EH (cell line): ENCODE measurements at places on chromosomes 12 and 14.

DNA sequence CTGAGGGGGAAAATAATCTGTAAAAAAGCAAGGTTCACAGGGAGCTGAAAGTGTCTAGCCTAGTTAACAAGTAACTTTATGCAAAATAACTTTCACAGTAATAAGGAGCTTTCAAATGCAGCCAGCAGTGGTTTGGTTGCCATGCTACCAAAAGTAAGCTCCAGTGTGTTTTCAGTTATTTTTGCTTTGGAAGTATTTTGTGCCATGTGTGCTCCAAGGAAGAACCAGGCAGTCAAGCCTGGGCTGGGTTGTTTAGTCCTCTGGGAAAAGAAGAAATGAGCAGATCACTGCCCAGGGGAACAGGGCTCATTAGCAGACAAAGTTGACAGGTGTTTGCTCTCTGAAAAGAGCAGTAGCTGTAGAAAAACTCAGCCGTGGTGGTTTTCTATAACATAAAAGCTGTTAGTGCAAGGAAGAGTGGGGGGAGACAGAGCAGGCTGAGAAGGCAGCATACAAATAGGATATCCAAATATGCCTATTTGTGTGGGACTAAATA lies 92.8 kb upstream of the TMTC2 start:
- no peak for DNase-seq

DNA sequence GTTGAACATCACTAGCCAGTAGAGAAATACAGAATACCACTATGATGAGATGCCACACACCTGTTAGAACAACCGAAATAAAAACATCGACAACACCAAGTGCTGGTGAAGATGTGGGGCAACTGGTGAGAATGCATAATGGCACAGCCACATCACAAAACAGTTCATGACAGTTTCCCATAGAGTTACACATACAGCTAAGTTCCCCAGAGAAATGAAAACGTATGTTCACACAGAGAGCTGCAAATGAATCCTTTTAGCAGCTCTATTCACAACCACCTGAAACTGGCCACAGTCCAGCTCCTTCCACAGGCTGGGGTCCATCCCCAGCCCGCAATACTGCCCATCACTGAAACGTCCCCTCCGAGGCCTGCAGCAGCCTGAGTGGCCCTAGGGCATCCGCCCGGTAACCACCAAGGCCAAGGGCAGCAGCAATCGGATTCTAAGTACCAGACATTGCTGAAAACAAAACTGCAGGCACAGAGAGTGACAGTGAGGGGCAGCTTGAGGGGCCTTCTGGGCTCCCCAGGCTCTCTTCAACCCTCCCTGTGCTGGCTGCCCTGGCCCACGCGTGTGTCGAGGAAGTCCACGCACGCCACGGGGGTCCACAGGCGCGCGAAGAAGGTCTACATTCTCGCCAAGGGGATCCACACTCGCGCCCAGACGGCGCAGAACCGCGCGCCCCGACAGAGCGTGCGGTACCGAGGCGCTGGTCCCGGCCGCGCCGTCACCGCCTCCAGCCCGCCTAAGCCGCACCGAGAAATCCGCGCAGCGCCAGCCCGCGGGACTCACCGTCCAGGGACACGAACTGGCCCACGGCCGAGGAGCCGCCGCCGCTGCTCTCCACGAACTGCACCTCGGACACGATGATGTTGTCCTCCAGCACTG lies 903 bp downstream of the BRF1 start:
- peak; percentile 26 for DNase-seq

- peak; percentile 65 for DNase-seq
Observed at GRCh38 chr12:66269757-66270383, 32.4 kb upstream of the HELB start.

- peak; percentile 58 for DNase-seq
Observed at GRCh38 chr12:68617160-68617926, 6.6 kb downstream of the RAP1B start.

DNA sequence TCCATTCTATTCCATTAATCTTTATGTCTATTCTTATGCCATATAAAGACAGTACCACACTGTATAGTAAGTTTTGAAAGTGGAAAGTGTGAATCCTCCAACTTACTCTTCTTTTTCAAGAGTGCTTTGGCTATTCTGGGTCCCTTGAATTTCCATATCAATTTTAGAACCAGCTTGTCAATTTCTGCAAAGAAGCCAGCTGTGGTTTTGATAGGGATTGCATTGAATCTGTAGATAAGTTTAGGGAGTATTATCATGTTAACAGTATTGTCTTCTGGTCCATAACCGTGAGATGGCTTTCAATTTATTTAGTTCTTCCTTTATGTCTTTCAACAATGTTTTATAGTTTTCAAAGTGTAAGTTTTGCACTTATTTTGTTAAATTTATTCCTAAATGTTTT lies 34.2 kb upstream of the GCH1 start:
- DNase-seq, result no peak

DNA sequence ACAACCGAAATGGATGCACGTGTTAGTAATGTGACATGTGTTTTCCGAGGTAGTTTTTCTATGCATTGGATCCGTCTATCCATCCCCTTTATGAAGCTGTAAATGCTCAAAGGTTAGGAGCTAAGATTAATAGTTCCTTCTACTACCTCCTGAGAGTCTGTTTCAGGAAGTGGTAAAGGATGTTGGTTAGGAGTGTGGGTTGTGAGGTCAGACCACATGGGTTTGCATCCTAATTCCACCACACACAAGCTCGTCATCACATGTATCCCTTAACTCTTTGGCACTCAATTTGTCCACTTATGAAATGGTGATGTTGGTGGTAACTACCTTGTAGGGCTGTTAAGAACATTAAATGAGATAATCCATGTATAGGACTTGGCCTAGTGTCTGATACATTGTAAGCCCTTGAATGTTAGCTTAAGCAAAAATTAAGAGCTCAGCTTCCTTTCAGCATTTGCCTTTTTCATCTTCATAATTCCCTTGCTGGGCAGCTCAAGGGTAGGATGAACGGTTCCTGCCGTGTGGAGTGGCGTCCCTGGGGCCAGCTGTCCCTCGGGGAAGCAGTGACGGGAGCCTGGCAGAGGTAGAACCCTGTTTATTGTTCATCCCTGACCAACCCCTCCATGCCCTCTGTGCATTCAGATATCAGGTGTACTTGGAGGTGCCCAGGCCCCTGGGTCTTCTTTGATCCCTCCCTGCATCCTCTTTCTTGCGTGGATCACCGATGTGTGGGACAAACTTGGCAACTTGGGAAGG lies 52.3 kb downstream of the TSPAN9 start:
- peak; percentile 71 for DNase-seq

DNA sequence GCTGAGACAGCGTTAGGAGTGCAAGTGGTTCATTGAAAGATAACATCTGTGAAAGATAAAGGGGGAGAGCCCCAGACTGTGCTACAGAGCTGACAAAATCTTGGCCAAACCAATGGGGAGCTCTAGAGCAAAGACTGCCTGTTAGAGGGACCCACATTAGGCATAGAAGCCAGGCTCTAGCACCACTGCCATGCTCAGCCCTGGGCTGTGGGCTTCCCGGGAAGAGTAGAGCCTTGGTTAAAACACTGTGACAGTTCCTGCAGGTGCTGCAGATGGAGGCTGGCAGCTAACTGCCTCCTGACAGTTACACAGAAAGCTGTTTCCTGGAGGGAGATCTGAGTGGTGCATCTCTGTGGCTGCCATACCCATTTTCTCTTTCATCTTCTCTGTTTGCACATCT lies 23.0 kb downstream of the TSHR start:
- no peak for DNase-seq

- DNase-seq, result no peak
Observed at GRCh38 chr12:109549613-109550270, 23.6 kb downstream of the MMAB start.

DNA sequence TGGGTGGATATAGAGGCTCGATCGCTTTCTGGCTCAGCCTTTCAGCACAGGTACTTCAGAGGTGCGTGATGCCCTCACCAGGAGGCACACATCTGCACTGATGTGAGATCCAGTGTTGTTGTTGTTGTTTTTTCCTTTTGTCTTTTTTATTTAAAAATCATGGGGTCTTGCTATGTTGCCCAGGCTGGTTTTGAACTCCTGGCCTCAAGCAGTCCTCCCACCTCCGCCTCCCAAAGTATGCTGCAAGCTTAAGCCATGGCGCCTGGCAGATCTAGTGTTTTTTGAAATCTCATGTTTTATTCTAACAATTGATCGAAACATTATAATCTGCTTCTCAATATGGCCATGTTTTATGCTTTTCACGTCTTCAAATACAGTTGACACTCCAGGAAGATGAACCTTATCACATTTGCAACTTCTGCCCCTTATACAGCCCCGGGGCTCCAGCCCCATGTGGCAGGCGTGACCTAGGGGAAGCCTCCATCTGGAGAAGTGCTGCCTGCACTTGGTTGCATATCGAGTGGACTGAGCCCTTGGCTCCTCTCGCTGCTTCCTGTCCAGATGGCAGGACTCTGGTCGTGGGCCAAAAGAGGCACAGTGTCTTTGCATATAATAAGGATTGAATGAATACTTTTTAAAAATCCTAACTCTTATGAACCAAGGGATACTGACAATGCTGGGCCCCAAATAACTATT lies 71.7 kb downstream of the TRAF3 start:
- DNase-seq, result peak; percentile 68

DNA sequence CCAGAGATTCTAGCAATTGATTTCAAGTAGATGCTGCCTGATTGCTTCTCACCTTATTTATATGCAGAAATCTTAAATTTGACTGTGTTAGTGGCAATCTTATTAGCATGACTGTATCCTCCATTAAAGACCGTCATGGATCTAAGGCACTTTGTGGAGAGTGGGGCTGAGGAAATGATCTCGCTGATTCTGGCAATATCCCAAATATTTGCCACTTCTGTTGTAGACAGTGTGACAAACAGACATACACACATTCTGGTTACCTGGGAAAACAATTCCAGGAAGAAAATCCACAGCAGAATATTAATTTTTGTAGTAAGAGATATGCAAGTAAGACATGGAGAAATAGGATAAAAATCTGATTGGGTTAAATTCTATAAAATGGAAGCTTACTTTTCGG lies 269.0 kb upstream of the G2E3 start:
- peak; percentile 10 for DNase-seq

DNA sequence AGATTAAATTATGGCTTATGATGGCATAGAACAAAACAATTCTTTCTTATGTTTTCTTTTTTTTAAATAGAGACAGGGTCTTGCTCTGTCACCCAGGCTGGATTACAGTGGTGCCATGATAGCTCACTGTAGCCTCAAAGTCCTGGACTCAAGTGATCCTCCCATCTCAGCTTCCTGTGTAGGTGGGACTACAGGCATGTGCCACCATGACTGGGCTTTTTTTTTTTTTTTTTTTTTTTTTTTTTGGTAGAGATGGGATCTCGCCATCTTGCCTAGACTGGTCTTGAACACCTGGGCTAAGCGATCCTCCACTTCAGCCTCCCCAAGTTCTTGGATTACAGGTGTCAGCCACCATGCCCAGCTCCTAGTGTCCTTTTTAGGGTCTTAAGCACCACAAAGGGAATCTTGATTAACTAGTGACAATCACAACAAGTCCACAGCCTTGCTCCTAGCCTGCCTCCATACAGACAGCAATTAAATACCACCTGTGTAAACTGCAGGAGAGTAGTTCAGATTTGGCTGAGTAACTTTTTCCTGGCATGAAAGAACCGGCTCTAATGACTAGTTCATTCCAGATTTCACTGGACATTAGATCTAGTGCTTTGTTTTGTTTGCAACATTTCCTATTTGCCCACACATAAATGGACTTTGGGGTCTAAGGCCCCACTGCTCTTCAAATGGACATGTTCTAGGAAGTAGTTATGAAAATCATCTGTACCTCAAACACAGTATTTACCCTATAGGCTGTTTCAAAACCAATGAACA lies 61.6 kb downstream of the SH2B3 start:
- peak; percentile 72 for DNase-seq

DNA sequence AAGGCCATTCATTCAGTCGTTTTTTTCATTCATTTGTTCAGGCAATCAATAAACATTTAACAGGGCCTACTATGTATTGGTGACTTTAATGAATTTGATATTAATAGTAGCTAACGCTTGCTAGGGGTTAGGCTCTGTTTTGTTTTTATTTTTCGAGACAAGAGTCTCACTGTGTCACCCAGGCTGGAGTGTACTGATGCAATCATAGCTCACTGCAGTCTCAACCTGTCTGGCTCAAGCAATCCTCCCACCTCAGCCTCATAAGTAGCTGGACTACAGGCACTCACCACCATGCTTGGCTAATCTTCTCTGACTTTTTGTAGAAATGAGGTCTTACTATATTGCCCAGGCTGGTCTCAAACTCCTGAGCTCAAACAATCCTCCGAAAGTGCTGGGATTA lies 25.6 kb upstream of the MED13L start:
- no peak for DNase-seq
